Mesenteric fat pad (tissue), 1 donor: ENCODE measurements at places on chromosomes 11 and 22. TPM values are rescaled to one million over a fixed set of nuclear protein-coding genes. Genes with fewer than 3 reads are reported as not detected.

The MRGPRX3 gene
- not detected for total RNA-seq

The KCNQ1 gene
- total RNA-seq: 10.7 TPM

The MS4A3 gene
- total RNA-seq: not detected

The DENND6B gene
- 2.2 TPM for total RNA-seq

DNA sequence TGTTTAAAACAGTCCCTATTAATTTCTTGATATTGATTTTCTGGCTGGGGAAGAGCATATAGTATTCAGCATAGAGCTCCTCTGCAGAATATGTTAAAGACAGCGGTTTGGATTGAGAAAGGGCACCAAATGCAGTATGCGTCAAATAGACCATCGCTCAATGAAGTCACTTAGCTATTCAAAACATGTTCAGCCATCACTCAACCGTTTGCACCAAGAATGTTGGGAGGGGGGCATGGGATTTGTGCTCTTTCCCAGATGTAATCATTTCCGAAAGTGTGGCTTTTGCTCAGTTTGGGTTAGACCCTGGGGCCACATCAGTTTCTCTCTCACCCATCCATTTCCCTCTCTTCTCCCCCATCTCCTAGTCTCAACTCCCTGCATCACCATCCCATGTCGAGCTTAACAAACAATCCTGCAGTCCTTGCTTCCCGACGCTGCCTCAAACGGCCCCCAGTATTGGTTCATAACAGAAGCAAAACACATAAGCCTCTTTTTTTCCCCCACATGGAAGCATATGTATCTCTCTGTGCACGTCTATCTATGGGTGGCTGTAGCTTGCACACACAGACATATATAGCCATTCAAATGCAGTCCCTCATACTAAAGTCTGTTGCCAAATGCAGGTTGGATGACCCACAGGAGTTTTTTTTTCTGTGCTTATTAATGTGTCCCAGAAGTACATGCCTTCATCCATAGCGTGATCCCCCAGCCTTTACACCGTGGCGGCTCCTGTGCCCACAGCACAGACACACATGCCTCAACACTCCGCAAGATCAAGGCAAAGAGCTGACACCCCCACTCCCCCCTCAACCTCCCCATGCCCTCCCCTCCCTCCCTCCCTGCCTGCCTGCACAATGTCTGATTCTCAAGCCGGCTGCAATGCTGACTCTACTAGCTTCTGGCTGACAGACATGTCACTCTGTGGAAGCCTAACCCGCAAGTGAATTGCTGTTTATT lies 2.6 kb downstream of the CACNG2 start:
- DNase-seq: no peak

- no peak for DNase-seq
Observed at GRCh38 chr22:40806711-40807110, 12.4 kb downstream of the SLC25A17 start.

DNA sequence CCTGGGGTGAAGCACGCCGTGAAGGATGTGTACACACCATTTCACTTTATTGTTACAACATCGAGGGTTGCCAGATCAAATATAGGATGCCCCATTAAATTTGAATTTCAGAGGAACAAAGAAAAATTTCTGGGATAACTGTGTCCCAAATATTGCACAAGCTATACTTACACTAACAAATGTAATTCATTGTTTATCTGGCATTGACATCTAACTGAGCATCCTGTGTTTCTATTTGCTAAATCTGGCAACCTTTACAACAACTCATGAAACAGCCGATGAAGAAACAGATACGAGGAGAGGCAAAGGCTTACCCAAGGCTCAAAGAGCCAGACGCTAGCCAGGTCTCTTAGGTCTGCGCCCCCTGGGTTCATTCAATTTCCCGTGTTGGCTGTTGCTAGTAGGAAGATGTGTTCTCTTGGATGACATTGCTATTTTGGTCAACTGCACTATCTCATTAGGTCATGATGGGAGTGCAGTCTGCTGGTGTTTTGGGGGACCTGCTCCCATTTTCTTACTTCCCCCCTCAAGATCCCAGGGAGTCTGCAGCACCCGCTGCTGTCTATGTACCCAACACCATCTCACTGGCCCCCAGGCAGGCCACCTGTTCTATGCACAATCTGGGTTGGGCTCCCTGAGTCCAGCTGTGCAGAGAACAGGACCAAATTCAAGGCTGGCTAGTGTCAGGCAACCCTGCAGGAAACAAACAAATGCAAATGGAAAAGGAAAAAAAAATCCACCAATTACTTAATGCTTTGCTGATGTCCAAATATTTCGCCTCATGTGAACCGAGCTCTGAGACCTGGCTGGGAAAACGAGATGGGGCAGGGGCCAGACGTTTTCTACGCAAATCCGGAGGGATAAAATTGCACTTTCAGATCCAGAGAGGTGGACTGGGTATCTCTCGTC lies 560.9 kb downstream of the MIAT start:
- no peak for DNase-seq

GRCh38 chr11:130478204-130478701 lies 29.8 kb downstream of the ADAMTS15 start:
- no peak for DNase-seq

GRCh38 chr11:1336836-1337646 lies 27.6 kb upstream of the TOLLIP start:
- no peak for DNase-seq
